ENCODE measurements at places on chromosomes 5 and 9.

DNA sequence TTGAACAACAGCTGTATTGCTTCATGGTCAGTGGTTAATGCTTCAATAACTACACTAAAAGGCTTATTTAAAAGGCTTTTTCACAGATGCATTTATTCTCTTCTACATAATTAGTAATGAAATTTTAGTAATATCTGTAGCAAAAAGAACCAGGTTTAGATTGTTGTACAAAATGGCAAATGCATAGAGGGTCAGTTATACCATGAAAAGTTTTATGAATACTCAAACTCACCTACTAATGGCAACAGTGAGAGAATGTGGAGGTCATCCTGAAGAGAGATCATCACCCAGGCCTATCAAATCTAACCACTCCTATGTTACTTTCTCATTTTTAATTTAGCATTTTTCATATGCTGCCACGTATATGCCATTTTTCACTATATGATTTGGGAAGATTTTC, 444.3 kb upstream of the CDH9 start:
- DNase-seq, result no peak

DNA sequence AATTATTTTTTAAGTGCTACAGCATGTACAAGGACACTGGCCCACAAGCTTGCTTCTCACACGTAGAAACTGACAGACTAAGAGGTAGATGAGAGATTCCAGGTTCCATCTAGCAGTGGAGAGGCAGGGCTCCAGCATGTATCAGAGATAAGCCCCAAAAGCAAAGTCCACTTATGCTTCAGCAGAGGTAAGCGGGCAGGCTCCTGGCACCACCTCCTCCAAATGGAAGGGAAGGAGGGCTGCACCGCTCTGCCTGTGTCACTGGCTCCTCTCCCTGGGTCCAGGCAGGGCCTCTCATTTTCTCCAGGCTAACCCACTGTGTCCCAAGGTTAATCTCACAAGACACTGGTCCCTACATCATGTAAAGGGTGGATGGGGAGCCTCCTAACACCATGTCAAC, 15.9 kb downstream of the GRHPR start:
- DNase-seq, result no peak

GRCh38 chr5:33244441-33245150, 196.2 kb upstream of the TARS1 start:
- no peak for DNase-seq

DNA sequence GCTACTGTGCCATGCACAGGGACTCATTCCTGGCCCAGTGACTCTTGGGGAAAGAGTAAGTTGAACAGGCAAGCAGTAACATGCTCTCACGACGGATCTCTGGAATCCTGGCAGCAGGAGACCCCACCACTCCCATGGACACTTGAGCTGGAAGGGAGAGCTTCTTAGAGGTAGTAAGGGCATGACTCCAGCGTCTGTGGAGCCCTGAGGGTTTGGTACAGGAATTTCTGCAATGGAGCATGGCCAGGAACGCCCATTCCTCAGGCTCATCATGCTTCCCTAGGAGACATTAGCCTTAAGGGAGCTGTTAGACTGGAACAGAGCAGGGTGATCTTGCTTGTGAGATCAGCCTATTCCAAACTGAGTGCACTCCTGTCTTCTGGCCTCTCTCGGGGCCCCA, 212.9 kb downstream of the MAT2B start:
- no peak for DNase-seq

DNA sequence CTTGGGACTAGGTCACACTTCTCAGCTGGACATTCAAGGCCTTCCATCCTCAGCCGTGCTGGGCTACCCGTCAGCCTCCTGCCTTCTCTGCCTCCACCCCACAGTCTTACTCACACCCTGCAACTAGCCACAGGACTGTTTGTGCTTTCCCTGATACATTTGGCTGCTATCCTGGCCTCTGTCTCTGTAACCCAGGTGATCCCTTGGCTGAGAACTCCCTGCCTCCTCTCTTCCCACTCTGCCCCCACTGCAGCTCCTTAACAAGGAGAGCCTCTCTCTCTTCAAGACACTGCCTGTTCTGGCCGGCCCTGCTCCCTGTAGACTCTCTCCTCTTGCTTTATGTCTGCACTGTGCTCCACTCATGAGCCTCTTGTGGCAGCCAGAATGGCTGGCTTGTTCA, 120.6 kb downstream of the MSX2 start:
- no peak for DNase-seq

DNA sequence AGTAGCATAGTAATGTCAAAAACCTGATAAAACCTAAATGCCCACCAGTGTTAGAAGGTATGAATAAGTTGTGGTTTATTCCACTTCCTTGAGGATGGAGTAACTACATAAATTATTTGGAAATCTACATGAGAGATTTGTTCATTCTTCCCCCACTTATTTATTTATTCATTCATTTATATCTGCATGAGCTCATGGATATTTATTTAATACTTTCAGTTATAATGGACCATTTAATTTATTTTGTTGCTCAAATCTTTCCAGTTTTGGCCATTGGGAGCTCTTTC, 223.8 kb upstream of the S1PR3 start:
- DNase-seq, result no peak

DNA sequence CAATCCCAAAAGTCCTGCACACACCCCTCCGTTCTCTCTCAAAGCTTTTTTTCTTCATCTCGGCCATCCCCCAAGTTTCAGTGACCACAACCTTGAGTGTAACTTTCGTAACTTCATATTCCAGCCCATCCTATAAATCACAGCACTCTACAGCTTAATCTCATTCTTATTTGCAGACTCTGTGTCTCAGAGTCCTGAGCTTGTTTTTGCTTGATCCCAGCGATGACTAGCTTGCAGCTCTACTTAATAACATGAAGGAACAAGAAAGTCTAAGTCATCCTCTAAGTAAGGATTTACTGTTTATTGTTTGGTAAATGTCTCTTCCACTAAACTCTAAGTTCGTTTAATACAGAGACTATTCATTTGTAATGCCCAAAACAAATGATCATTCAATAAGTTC, 2.6 kb upstream of the SPDL1 start:
- no peak for DNase-seq

GRCh38 chr5:159944056-159944600, 27.8 kb downstream of the ADRA1B start:
- no peak for DNase-seq

- no peak for DNase-seq
Measured at GRCh38 chr9:18077941-18078678, 395.8 kb upstream of the ADAMTSL1 start.

- peak; percentile 40 for DNase-seq
Measured at GRCh38 chr5:114361724-114362196, at the start of gene KCNN2. Gene KCNN2, plus strand, starts transcription at chr5:114362070. Its CDS starts 70 bp downstream, at chr5:114362140.
